NCI-H1048 (cell line): ENCODE measurements at places on chromosomes 3 and 15.

GRCh38 chr3:185330238-185330637, 32.7 kb upstream of the MAP3K13 start:
- no peak for DNase-seq

- DNase-seq, result no peak
Observed at GRCh38 chr15:92243227-92243626, 150.5 kb upstream of the ST8SIA2 start.

- DNase-seq, result no peak
Observed at GRCh38 chr15:78317145-78317836, 17.9 kb upstream of the SKIC8 start.

DNA sequence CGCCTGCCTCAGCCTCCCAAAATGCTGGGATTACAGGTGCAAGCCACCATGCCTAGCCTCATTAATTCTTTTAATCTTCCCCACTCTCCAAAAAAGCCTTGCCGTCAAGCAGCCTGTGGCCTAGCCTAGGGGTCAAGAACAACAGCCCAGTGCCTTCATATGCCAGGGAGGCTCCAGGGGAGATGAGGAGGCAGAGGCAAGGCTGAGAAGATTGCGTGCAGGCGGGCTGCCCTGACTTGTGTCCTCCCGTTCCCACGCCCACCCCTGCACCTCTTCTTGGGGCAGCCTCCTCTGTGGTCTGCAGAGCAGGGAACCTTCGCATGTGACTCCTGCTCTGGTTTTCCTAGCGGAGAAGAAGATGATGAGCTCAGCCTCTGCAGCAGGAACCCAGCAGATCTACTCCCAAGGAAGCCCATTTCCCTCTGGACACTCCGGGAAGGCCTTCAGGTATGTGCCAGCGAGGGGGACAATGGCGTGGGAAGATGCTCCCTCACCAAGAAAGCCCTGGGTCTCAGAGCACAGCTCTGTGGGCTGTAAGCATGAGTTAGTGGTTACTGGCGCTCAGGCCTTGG, 118.5 kb upstream of the ABHD17C start:
- no peak for DNase-seq

GRCh38 chr3:7637694-7638093, 776.8 kb downstream of the GRM7 start:
- DNase-seq, result no peak

DNA sequence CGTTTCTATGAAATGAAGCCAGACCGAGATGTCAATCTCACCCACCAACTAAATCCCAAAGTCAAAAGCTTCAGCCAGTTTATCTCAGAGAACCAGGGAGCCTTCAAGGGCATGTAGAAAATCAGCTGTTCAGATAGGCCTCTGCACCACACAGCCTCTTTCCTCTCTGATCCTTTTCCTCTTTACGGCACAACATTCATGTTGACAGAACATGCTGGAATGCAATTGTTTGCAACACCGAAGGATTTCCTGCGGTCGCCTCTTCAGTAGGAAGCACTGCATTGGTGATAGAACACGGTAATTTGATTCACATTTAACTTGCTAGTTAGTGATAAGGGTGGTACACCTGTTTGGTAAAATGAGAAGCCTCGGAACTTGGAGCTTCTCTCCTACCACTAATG, 41.9 kb upstream of the TRA2B start:
- DNase-seq, result no peak

DNA sequence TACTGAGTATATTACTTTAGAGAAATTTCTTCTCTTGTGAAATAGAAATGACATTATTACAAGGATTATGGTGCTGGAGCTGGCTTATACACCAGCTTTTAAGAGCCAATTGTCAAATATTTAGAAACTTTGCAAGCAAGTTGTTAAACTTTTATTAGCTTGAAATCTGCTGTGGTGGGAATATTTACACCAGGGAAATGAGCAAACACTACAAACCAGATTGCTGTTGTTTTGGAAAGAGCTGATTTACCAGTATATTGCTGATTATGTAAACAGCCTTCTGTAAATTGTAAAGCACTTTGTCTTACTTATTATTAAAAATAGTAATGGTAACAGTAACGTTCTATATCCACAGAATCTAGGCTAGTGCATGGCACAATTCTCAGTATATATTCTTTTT, 61.5 kb downstream of the MAP3K13 start:
- DNase-seq, result no peak

DNA sequence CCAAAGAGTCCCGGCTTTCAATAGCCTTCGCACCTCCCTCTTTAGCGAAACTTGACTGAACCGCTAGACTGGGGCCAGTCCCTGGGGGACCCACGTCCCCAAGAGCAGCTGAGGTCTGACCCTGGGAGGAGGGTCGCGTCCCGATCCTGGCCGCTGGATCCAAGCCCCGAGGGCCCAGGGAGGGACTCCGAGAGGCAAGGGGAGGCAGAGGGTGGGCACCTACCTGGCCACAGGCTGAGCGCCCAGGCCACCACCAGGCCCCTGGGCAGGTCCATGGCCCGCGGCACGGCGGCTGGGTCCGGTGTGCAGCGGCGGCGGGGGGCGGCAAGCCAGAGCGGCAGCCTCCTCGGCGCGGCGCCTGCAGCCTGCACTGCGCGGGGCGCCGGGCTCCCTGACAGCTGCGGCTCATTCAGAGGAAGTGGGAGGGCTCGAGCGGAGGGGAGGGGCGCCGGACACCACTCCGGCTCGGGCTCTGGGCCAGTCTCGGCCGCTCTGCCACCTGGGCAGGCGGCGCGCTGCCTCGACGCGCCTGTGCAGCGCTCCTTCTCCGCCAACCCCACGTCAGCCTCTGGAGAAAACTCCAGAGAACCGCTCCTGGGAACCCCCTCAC, at the start of gene ITGA11:
ITGA11 (minus strand) TSS at position 372 of the 610 bp plus-strand sequence; CDS start at position 275, 97 bp downstream.
- no peak for DNase-seq

DNA sequence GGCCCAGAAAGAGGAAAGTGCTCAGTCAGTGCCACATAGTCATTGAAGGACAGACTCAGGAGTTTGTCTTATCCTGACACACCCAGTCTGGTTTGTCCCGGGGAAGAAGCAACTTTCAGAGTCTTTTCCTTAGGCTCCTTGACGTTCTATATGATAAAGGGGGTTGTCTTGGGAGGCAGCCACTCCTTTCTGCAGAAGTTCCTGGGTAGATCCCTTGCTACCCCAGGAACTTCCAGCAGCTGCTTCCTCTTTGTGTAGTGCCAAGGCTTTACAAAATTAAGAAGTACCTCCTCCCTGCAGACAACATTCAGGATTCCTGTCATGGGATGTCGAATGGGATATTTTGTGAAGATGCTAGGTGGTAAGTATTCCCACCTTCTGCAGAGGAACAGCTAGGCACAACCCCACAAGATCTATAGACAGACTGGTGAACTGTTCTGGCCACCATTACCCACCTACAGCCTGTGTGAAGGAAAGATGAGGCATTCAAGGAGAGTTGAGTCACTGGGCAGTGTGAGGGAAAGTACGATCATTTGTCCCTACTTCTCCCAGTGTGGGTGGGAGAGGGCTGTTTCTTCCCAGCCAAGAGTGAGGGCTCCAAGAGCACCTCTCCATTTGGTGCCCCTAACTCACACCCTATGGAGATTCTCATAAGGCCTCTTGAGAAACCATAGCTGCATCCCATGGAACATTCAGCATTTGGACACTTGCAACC, 11.3 kb downstream of the TMEM266 start:
- DNase-seq, result no peak

DNA sequence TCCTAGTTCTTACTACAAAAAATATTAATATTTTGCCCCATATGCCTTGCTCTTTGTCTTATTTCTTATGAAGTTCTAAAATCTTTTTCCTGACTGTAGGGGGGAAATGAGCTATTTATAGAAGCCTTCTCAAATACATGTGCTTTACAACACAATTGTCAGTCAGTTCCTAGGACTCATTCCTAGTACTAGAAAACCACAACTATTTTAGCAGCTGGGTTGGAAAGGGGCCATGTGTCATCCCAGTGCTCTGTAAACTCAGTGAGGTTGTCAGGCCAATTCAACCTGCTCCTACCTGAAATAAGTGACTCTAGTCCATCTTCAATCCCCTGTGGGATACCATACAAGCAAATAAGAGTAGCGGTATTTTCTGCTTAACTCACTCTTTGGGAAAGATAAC, 153.8 kb downstream of the ULK4 start:
- DNase-seq, result no peak

DNA sequence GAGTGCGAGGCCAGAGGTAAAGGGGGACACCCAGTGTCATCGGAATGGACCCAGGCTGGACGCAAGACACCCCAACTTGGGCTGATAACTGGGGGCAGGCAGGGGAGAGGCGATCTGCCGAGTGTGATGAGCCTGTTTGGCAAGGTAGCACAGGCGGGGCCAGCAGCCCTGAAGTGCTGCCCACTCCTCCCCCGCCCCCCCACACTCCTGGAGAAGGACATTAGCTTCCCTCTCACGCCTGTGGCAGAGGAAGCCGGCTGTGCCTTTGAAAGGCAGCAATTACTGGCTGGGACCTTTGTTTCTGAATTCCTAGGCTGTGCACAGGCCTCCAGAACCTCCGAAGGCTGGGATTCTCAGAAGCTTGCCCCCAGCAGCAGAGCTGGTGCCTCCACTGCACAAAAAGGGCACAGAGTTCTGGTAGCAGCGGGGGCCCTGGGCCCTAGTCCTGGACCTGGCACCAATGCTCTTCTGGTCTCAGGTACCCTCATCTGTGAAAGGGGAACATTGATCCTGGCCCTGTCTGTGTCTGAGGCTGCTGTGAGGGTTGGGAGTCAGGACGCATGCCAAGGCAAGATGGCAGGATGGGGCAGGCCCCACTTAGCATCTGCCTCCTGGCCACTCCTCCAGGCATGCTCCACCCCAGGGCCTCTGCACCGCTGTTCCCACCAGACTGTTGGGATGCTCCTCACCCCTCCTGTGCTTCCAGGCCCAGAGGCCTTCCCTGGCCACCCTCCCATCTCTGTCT, 28.6 kb downstream of the IQSEC1 start:
- no peak for DNase-seq

DNA sequence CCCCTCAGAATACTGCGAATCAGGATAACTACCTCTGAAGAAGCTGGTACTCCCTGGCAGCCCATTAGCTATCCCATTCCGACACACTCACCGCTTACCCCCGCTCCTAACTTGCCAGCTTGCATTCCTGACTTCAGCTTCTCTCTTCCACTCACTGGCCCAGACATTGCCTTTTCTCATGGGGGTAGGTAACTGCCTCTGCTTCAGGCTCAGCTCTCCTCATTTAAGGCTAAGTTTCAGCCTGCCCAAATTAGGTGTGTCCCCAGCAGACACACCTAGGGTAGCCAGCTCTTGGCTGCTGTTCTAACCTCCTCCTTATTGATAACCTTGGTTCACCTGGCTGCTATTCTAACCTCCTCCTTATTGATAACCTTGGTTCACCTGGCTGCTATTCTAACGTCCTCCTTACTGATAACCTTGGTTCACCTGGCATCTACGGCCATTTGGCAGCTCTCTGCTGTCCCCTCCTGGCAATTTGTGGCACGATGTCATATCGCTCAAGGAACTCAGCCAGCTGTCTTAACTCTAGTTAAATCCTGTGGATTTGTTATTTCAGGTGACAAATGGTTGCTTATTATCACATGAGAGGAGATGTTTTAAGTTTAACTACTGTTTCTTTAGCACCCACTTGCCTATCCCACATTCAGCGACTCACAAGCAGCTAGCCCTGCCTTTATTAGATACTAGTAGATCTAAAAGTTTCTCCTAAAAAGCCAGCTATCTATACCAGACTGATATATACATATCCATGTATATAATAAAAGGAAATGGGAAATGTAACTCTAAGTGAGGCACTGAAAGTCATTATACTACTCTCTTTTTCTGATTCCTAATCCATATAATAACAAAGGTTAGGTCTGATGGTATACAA, 106.5 kb upstream of the ACP3 start:
- DNase-seq, result no peak

- no peak for DNase-seq
Observed at GRCh38 chr3:162398554-162398953, 901.9 kb downstream of the OTOL1 start.

GRCh38 chr3:114974387-114974786, 172.7 kb downstream of the ZBTB20 start:
- DNase-seq, result no peak

GRCh38 chr3:13063225-13063624, 10.0 kb downstream of the IQSEC1 start:
- DNase-seq, result no peak

DNA sequence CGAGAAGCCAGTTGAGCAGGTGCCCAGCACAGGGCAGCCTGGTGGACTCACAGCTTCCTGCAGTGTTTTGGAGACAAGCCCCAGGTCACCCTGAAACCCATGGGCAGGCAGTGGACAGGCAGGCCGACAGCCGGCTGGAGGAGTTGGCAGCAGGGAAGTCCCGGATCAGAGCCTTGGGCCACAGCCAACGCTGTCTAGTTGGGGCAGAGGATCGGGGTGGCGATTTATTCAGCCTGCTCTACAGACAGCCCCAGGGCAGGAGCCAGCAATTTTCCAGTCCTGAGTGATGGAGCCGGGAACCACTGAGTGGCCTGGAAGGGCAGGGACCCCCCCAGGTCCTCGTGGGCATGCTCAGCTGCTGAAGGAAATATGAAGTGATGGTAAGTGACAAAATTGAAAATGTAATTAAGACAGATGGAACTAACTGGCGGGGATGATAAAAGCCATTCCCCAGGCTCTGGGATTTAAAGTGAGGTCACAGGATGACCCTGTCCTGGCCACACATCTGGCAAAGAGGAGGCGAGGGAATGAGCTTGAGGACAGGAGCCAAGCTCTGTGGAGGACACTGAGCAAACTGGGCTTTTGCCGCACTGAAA, 34.4 kb upstream of the TBC1D21 start:
- no peak for DNase-seq

DNA sequence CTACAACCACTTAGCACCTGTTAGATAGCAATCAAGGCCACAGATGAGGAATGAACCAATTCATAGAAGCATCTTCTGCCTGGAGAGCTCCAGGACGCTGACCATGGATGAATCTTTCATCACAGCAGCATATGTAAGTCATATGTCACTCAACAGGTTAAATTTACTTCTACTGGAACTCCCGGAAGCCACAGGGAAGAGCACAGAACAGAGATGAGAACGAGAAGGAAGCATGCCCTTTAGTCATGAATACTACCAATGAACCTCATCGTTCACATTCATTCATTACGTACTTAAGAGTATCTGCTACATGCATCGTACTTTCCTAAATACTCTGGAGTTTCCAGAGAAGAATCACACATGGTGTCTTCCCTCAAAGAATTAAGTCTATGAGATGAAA, 192.8 kb downstream of the STT3B start:
- no peak for DNase-seq

DNA sequence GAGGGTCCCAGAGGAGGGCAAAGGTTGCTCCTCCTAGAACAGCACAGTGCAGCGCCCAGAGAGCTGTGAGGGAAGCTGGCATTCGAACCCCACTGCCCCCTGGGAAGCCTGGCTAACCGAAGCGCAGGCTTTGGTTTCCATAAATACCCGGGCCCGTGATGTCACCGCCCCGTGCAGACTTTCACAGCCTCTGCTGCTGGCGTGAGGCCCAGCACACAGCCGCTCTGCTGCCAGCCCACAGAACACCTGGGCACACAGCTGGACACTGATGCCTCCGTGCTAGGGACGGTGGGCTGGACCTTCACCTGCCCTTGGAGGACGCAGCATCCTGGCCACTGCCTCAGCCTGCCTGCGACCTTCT, 1.0 kb downstream of the IQSEC1 start:
- no peak for DNase-seq

DNA sequence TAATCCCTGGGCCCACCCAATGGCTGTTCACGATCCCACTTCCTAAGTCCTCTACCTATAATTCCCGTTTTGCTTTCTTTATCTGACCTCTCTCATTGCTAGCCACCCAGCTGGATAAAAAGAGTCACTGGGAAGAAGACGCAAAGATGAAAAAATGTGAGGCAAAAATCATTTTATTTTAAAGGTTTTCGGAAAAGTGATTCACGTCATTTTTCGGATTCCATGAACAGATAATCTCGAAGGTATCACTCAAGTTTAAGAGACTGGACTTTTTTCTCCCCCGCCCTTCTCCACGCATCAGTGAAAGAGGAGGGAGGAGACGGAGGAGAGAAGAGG, 266.6 kb downstream of the CGGBP1 start:
- no peak for DNase-seq
